ENCODE measurements at places on chromosomes 3 and 15. TPM values are rescaled to one million over a fixed set of nuclear protein-coding genes. Genes with fewer than 3 reads are reported as not detected.

Gene ERC2
- total RNA-seq, result 0.43 TPM

Gene LRRC2
- 5.2 TPM for total RNA-seq

Gene ASB14
- not detected for total RNA-seq

Gene CNTN4
- total RNA-seq, result 6.9 TPM

Gene MAP6D1
- 3.5 TPM for total RNA-seq

Gene CCRL2
- total RNA-seq, result 0.64 TPM

Gene LYZL4
- not detected for total RNA-seq

Gene KIF23
- total RNA-seq, result 60.5 TPM

Gene FANCD2OS
- not detected for total RNA-seq

Gene ATP13A3
- total RNA-seq, result 228 TPM

Gene ZPLD1
- total RNA-seq, result 0.43 TPM

Gene GOLGA8J
- not detected for total RNA-seq

Gene STRIT1
- total RNA-seq, result not detected

Gene NECTIN3
- total RNA-seq, result 89.5 TPM

Gene AGBL1
- total RNA-seq, result not detected

All from fibroblast of villous mesenchyme (primary cell).